ENCODE measurements at places on chromosomes 5 and 9.

- DNase-seq: no peak
Measured at GRCh38 chr5:161400583-161400982, 145.9 kb downstream of the GABRB2 start.

DNA sequence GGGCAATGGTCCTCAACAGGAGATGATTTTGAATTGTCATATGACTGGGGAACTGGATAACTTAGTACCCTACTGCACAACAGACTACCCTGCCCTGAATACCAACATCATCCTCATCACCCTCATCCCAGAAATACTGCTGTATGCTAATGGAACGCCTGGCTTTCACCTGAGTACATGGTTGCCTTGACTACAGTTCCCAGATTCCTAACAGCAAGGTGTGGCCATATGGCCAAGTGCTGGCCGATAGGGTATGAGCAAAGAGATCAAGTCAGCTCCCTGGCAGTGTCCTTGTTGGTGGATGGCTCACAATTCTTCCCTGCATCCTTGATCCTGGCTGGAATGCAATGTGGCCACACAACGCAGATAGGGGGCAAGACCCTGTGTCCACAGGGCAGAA, 31.2 kb upstream of the IRX2 start:
- no peak for DNase-seq

DNA sequence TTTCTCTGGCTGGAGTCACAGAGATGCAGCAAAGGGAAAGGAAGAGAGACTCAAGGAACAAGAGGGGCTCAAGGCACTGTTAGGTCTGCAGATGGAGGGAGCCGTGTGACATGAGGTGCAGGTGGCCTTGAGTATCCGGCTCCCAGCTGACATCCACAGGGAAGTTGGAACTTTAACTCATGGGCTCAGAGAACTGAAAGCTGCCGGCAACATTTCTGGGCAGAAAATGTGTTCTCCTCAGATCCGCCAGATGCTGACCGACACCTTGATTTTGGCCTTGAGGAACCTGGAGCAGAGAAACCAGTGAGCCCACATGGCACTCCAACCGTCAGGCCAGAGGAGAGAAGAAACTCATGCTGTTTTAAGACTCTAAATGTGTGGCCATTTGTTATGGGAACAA, 258.1 kb upstream of the IRX2 start:
- DNase-seq: no peak

- DNase-seq: no peak
Measured at GRCh38 chr5:169094586-169095409, 206.1 kb downstream of the SLIT3 start.

DNA sequence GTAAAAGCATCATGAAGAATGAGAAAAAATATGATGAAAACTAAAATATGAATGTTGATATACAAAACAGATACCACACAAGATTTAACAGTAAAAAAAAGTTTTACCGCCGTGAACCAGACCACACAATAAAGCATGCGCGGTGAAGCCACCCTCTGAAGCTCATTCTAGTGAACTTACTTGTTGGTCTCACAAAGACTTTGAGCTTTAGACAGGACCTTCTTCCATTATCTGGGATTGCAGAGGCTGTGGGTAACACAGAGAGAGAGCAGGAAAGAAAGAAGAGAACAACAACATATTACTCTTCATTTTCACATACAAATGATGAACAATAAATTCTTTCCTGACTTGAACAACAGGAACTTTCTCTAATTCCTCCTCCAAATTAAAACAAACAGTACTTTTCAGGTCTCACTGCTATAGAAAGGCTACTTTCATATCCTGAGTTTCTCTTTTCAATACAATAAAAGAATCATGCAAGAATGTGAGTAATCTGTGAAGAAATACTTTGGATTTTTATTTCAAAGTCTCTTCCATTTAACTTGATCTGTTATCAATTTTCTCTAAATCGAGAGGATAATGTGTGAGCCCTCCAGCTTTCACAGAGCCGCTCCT, 283.1 kb downstream of the EFNA5 start:
- DNase-seq: no peak

- no peak for DNase-seq
Measured at GRCh38 chr5:154966081-154966841, 25.4 kb downstream of the MRPL22 start.

GRCh38 chr9:98738741-98739140, 30.0 kb upstream of the GABBR2 start:
- DNase-seq: no peak

Measured in stimulated activated CD4-positive, alpha-beta T cell treated with anti-CD3 and anti-CD28 coated beads, Interleukin-1b, Interleukin-23, amount 100 ng/mL, for 48 hours (primary cell).